ENCODE measurements at places on chromosomes 6 and 20. TPM values are rescaled to one million over a fixed set of nuclear protein-coding genes. Genes with fewer than 3 reads are reported as not detected.

SLC17A9 gene
- 0.08 TPM for total RNA-seq

LRRN4 gene
- not detected for total RNA-seq

TULP1 gene
- not detected for total RNA-seq

CLPSL2 gene
- 0.80 TPM for total RNA-seq

HCRTR2 gene
- total RNA-seq = not detected

LST1 gene
- not detected for total RNA-seq

CCN6 gene
- total RNA-seq = not detected

ABHD16B gene
- total RNA-seq = not detected

ABT1 gene
- total RNA-seq = 12.7 TPM

FAM110A gene
- 5.1 TPM for total RNA-seq

BPI gene
- not detected for total RNA-seq

ZNF831 gene
- not detected for total RNA-seq

MEI4 gene
- total RNA-seq = not detected

SIGLEC1 gene
- total RNA-seq = 0.02 TPM

GRM1 gene
- not detected for total RNA-seq

DDX39B gene
- 320 TPM for total RNA-seq

RAET1E gene
- 2.9 TPM for total RNA-seq

OVOL2 gene
- 0.35 TPM for total RNA-seq

FITM2 gene
- 11.5 TPM for total RNA-seq

CDH22 gene
- not detected for total RNA-seq

SIRPB1 gene
- 0.47 TPM for total RNA-seq

HMGA1 gene
- 525 TPM for total RNA-seq

ADAT2 gene
- 2.9 TPM for total RNA-seq

COL20A1 gene
- 0.45 TPM for total RNA-seq

ECT2L gene
- total RNA-seq = not detected

CDC25B gene
- total RNA-seq = 208 TPM

RIPOR3 gene
- not detected for total RNA-seq

MOCS1 gene
- 2.7 TPM for total RNA-seq

CRISP2 gene
- total RNA-seq = not detected

ENPP5 gene
- not detected for total RNA-seq

SRSF12 gene
- total RNA-seq = 2.2 TPM

GABBR1 gene
- total RNA-seq = 2.4 TPM

ETV7 gene
- total RNA-seq = 0.28 TPM

HLA-DQA1 gene
- total RNA-seq = not detected

All from A549 treated with dexamethasone at 1 μM for 4 hours (cell line).